ENCODE measurements at places on chromosomes 11 and 22. TPM values are rescaled to one million over a fixed set of nuclear protein-coding genes. Genes with fewer than 3 reads are reported as not detected.

- no peak overlapping the region for H3K4me3 ChIP-seq
- H3K4me1 ChIP-seq = no peaks in the 10 kb centered on the region
- no peaks in the 10 kb centered on the region for H3K27me3 ChIP-seq
- no peak for DNase-seq
These were observed 717.9 kb downstream of the OPCML start for GRCh38 chr11:132814410-132814809.

GRCh38 chr11:78586452-78587046 lies 11.9 kb upstream of the NARS2 start:
- H3K27ac ChIP-seq = no peak overlapping the region
- no peaks in the 10 kb centered on the region for H3K36me3 ChIP-seq
- H3K4me1 ChIP-seq = no peaks in the 10 kb centered on the region
- no peaks in the 10 kb centered on the region for H3K27me3 ChIP-seq

THYN1 gene
- total RNA-seq = 101 TPM

DNA sequence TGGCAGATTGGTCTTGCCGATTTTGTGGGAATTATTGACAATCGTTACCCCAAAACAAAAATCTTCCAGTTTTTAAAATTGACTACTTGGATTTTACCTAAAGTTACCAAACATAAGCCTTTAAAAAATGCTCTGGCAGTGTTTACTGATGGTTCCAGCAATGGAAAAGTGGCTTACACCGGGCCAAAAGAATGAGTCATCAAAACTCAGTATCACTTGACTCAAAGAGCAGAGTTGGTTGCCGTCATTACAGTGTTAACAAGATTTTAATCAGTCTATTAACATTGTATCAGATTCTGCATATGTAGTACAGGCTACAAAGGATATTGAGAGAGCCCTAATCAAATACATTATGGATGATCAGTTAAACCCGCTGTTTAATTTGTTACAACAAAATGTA lies 37.2 kb downstream of the IGLL1 start:
- H3K27ac ChIP-seq = no peak overlapping the region
- DNase-seq = no peak
- H3K4me1 ChIP-seq = peaks cover 7% of the 10 kb centered on the region
- no peaks in the 10 kb centered on the region for H3K36me3 ChIP-seq
- H3K4me3 ChIP-seq = no peak overlapping the region
- H3K27me3 ChIP-seq = no peaks in the 10 kb centered on the region

GRCh38 chr11:112745973-112746372 lies 215.2 kb upstream of the NCAM1 start:
- no peak overlapping the region for H3K4me3 ChIP-seq
- no peaks in the 10 kb centered on the region for H3K36me3 ChIP-seq
- no peak for DNase-seq

- peaks cover 49% of the 10 kb centered on the region for H3K27me3 ChIP-seq
- H3K4me3 ChIP-seq = no peak overlapping the region
- no peak overlapping the region for H3K27ac ChIP-seq
- H3K36me3 ChIP-seq = no peaks in the 10 kb centered on the region
These were observed 78.8 kb upstream of the TOP3B start for GRCh38 chr22:22061085-22062077.

DNA sequence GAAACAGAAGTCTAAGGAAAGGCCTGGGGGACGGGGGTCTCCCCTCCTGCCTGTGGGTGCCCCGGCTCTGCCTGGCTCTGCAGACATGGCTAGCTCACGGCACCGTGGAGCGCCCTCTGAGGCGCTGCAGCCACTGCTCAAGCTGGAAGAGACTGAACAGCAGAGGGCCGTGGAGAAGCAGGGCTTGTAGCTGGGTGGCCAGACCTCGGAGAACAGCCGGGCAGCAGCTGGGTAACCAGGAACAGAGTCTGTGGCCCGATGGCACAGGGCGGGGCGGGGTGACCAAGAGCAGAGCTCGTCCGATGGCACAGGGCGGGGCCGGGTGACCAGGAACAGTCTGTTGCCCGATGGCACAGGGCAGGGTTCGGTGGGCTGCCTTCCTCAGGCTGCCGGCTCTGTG lies 18.1 kb downstream of the RNH1 start:
- no peaks in the 10 kb centered on the region for H3K4me1 ChIP-seq
- H3K27me3 ChIP-seq = no peaks in the 10 kb centered on the region
- no peak overlapping the region for H3K27ac ChIP-seq
- no peak overlapping the region for H3K4me3 ChIP-seq
- peaks cover 17% of the 10 kb centered on the region for H3K36me3 ChIP-seq
- peak; percentile 24 for DNase-seq

DNA sequence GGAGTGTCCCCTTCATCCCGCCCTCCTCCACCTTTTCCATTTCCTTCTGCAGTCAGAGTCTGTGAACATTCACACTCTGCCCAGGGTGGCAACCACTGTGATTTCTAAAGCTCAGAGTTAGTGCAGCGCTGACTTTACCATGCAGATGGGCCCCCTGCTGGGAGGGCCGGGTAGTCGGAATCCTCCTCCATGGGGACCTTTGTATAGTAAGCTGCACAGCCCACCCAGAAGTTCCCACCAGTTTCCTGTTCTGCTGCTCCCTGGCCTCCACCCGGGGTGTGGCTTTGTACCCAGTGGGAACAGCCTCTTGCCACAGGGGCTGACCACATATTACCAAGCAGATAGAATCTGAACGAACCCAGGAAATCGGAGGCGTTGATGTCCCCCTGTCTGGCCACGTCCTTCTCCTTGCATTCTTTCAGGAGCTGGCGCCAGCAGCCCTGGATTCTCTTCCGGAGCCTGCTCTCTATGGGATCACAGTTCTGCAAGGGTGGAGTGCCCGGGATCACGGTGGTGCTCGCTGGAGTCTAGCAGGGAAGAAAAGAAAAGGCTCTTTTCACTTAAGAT lies 125.3 kb downstream of the MPPED1 start:
- peaks cover 8% of the 10 kb centered on the region for H3K36me3 ChIP-seq
- H3K27me3 ChIP-seq = no peaks in the 10 kb centered on the region
- H3K4me1 ChIP-seq = no peaks in the 10 kb centered on the region
- DNase-seq = no peak

DNA sequence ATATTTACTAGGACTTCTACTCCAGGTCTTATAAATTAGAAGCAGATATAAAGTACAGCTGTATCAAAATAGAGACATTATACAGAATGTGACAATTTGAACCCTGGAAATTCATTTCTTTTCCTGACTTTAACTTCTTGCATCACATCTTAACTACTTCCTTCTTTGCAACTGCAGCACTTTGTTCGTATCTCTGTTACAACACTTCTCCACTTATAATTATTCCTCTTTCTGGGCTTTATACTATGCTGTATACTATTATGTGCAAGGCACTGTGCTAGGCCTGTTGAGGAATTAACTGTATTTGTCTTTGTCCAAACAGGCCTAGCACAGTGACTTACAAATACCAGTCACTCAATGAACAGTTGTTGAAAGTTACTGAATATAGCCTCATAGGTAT lies 1.8 kb upstream of the SLC36A4 start:
- no peak overlapping the region for H3K4me3 ChIP-seq
- H3K27me3 ChIP-seq = no peaks in the 10 kb centered on the region
- no peak overlapping the region for H3K27ac ChIP-seq
- H3K4me1 ChIP-seq = no peaks in the 10 kb centered on the region
- no peaks in the 10 kb centered on the region for H3K36me3 ChIP-seq
- no peak for DNase-seq

AIFM3 gene
- total RNA-seq = 1.9 TPM

DNA sequence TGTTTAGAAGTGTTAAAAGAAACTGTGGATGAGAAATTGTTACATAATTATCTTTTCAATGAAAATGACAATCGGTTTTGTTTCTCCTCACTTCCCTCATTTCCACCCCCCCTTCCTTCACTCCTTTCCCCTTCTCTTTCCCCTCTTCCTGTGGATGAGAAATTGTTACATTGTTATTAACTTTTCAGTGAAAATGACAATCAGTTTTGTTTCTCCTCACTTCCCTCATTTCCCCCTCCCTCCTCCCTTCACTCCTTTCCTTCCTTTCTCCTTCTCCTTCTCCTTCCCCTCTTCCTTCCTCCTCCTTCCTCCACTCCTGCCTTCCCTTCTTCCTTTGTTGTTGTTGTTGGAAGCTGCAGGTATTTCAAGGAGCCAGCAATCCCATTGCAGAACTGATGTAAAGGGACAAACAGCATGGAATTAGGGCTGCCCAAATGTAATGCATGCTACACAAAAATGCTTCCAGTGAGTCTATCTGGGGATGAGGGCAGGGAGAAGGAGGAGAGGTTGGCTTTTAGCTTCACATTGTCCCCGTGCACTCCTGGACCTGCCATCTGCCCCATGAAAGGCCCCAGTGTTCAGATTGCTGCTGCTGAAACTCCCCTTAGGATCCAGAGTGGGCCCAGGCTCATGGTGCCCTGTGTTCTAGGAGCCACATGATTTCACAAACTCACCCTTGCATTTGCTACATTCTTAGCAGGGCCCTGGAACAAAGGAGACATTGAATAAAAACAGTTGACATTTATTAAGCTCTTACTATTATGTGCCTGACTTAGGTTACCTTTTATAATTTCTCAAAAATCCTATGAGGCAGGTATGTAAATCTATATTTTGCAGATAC lies 133.0 kb upstream of the TIMP3 start:
- DNase-seq = no peak
- H3K4me1 ChIP-seq = no peaks in the 10 kb centered on the region
- no peak overlapping the region for H3K27ac ChIP-seq
- no peaks in the 10 kb centered on the region for H3K36me3 ChIP-seq
- H3K4me3 ChIP-seq = no peak overlapping the region

DNA sequence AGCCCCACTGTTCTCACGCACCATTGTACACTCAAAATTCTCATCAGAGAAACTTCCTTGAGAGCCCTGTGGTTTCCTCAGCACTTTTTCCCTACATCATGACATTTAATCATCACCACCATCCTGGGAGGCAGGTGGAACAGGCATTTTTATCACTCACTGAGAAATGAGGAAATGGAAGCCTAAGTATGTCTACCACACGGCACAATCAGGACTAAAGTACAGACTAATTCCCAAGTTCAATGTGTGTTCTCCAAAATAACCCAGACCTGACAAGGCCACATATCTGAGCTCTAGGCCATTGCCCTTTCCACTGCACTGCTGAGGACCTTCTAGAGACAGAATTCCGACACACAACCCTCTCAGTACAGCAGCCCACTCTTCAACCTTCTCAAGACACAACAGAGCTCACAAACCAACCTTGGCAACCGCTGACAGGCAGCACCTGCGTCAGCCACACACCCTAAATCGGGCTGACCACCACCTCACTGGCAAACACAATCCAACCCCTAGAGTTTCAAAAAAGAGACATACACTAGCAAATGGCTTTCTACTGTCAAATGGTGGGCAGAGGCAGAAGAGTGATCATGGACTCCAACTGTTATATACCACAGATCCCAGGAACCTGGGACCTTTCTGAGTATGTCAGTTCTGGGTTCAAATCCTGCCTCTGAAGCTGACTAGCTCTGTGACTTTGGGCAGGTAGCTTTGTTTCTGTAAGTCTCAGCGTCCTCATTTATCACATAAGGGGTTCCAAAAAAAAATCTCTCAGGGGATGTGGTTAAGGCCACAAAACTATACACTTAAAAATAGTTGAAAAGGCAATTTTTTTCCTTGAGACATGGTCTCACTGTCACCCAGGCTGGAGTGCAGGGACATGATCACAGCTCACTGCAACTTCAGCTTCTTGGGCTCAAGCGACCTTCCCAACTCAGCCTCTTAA lies 16.3 kb downstream of the SMCO4 start:
- no peak for DNase-seq
- no peaks in the 10 kb centered on the region for H3K27me3 ChIP-seq
- no peak overlapping the region for H3K27ac ChIP-seq
- peaks cover 3% of the 10 kb centered on the region for H3K36me3 ChIP-seq
- H3K4me3 ChIP-seq = no peak overlapping the region

TMPRSS13 gene
- 0.50 TPM for total RNA-seq

GRCh38 chr11:20372081-20372626 lies 8.6 kb downstream of the HTATIP2 start:
- peaks cover 9% of the 10 kb centered on the region for H3K4me1 ChIP-seq
- no peak overlapping the region for H3K4me3 ChIP-seq
- no peak overlapping the region for H3K27ac ChIP-seq
- DNase-seq = no peak

GRCh38 chr22:34966980-34967565 lies 98.9 kb upstream of the ISX start:
- H3K4me1 ChIP-seq = peaks cover 4% of the 10 kb centered on the region
- no peaks in the 10 kb centered on the region for H3K36me3 ChIP-seq
- no peak for DNase-seq
- no peak overlapping the region for H3K27ac ChIP-seq
- H3K27me3 ChIP-seq = no peaks in the 10 kb centered on the region

- no peaks in the 10 kb centered on the region for H3K27me3 ChIP-seq
- DNase-seq = no peak
These were observed 1059.7 kb downstream of the OPCML start for GRCh38 chr11:132472411-132473172.

DNA sequence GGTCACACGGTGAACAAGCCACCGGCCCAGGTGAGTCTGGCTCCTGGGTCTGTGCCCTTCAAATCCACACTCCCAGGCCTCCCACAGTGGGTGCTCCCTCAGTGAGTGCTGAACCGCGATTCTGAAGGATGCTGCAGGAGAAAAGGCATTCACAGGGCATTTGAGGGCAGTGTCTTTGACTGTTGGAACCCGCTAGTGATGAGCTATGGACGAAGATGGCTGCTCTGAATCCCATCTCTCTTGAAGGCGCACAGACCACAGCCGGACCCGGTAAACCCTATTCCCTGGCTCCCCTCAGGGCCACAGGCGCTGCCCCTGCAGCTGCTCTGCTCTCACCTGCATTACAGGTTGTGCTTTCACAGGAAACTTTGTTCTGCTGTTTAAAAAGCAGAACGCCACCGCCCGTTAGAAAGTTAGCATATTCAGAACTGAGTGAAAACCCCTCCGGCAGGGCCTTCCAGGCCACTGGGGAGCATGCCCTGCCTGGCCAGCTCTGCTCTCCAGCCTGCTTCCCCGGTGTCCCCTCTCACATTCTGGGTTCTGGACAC lies 3.2 kb downstream of the LRRC32 start:
- peaks cover 2% of the 10 kb centered on the region for H3K27me3 ChIP-seq
- no peaks in the 10 kb centered on the region for H3K4me1 ChIP-seq
- no peaks in the 10 kb centered on the region for H3K36me3 ChIP-seq
- peak; percentile 22 for DNase-seq
- H3K27ac ChIP-seq = no peak overlapping the region
